ENCODE measurements at places on chromosomes 6 and 20.

DNA sequence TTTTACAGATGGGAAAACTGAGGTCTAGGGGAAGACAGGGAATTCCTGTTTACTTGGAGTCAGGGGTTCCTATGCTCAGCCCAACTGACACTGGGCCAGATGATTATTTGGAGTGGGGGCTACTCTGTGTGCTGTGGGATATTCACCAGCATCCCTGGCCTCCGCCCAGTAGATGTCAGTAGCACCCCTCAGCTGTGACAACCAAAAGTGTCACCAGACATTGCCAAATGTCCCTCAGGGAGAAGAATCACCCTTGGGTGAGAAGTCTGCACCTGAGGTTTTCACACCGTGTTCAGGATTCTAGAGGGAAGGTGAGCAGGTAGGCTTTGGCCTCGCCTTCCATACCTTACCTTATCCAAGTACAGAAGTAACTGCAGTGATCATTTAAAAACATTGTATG is 27.6 kb downstream of the CDH26 start:
- no peak for DNase-seq

- DNase-seq: no peak
Observed at GRCh38 chr20:56949318-56949717, 317.1 kb downstream of the BMP7 start.

- no peak for DNase-seq
Observed at GRCh38 chr6:157443066-157443800, 62.2 kb downstream of the ZDHHC14 start.

GRCh38 chr6:5670811-5671561 is 335.7 kb downstream of the NRN1 start:
- no peak for DNase-seq

DNA sequence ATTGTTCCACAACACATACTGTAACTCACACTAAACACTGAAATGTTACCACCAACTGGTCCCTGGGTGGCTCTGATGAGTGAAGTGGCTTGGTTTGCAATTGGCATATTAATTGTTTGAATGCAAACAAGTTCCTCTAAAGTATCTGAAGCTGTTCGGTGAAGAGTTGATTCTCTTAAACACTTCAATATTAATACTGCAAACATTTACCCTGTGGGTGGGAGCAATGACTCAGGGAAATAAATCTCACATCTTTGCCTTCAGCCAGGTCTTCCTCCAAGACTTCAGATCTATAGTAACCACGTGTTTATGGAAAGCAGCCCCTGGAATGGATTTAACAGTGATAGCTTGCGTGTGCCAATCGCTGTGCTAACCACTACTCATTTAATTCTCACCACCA is 176.0 kb downstream of the MAFB start:
- DNase-seq: no peak

DNA sequence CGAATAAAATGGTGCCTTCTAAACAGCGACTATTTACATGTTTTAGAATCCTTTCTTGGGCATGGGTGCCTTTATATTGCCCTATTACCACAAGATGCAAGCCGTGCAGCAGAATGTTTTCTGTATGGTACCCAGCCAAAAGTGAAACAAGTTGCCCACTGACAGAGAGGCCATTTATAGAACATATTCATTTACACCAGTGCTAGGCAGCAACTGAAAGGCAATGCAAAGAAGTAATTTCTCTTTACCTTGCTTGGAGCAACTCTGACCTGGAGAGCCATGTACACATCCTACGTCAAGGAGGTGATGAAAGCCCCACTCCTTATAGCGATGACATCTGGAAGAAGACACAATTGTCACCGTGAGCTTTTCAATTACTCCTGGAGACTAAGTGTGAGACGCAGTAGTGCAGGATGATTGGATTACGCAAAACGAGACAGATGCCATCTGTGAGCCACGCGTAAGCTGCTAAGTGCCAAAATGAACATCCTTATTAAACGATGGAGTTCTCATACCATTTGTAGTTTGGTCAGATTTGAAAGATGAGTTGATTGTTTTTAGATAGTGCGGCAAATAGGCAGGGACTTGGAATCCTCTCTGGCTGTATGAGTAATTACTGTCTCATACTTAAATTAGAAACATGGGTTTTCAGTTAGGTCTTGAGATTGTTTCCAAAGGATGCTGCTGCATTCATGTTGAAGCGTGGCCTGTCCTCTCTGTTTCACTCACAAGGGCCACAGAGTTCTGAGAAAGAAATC is at the start of gene TMEM244:
TSS of gene TMEM244 (minus strand) at position 408 of the 758 bp plus-strand sequence. CDS start at position 281, 127 bp downstream.
- DNase-seq: no peak

DNA sequence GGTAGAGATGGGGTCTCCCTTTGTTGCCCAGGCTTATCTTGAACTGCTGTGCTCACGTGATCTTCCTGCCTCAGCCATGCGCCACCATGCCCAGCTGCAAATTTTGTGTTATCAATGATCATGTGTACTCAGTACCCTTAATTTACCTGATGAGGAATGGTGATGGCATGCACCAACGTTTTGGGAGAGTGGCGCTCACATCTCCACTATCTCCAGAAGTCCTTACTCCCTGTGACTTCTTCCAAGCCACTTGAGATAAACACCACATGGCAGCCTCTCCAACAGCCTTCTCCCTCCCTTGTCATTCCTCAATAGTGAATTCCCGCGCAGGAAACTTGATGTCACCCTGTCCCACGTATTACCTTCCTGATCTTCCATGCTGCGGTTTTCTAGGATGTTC is 58.1 kb downstream of the PSMG4 start:
- no peak for DNase-seq

DNA sequence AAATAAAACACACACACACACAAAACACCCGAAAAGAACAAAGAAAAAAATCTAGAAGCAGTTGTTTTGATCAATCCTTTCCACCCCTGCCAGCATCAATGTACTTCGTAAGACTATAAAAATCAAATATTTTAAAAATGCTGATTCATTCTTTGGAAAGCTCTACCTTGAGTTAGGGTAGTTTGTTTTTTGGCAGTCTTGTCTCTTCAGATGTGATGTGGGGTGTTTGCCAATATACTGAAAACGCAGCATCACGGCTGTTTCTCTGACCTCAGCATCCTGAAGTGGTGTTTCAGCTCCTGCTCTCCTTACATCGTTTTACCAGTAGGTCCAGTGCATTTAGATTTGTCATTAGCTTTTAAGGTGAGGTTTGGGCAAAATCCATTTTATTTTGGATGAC is 526.0 kb downstream of the UTRN start:
- DNase-seq: no peak

- peak; percentile 60 for DNase-seq
Observed at GRCh38 chr20:9068233-9068801, 570 bp upstream of the PLCB4 start.

- DNase-seq: peak; percentile 28
Observed at GRCh38 chr6:20403766-20404640, 2.3 kb downstream of the E2F3 start.

GRCh38 chr20:37299718-37300528 is 10.5 kb downstream of the MANBAL start:
- DNase-seq: no peak

GRCh38 chr6:89580997-89581666 is 57.4 kb downstream of the LYRM2 start:
- DNase-seq: no peak

DNA sequence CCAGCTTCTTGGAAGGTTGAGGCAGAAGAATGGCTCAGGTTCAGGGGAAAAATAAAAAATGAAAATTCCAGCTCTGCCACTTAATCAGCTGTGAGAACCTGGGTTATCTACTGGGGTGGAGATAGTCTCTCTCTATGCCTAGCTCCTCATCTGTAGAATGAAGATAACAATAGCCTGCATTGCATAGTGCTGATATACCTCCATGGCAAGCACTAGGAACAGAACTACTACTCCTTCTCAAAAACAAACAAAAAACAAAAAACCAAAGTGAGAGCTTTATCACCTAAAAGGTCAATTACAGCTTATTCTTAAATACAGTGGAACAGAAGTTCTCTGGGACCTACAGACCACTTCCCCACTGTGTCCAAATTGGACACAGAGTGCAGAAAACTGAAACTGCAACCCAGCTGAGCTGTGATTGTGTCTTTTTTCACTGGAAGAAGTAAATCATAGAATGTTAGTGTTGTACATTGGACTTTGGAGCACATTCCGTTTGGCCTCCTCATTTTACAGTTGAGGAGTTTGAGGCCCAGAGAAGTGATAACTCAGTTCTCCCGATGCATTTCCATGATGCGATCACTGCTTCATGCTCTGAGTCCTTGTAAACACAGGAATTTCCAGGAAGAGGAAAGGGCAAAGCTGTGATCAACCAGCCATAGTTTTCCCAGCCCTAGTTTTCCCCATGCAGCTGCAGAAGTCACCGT is 23.3 kb downstream of the MTFR2 start:
- DNase-seq: no peak

DNA sequence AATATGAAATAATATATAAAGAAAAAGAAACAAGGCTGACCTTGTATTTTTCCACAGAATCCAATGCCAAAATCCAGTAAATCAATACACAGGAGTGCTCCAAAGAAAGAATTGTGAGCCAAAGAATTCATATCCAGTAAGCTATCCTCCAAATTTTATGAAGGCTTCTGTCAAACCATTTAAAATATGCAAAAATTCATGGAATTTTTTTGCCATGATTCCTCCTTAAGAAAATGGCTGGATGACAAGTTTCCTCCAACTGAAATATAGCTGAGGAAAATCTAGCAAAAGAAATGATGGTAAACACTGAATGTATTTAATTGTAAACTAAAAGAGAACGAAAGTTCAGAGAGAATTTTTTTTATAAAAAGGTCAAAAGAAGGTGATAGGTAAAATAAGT is 290.3 kb downstream of the UBE3D start:
- no peak for DNase-seq

DNA sequence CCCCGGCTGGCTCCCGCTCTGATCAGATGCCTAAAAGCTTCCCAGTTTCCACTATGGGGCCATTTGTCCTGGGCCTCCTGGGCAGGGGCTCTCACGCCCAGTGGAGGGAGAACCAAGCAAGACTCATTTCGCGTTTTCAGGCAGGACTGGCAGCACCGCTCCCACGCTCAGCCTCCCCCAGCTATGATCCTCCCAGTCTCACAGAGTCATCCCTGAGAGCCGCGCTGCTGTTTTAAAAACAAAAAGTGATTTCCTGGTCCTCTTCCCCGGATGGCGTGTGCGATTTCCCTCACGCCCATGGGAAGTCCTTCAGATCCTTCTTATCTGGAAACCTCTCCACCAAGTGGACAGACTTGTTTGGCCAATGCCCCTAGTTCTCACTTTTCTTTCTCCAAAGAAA is at the start of gene ADGRF5:
TSS of gene ADGRF5 (minus strand) at position 208 of the 400 bp plus-strand sequence. CDS start 15,176 bp downstream, outside the sequence.
- DNase-seq: no peak

DNA sequence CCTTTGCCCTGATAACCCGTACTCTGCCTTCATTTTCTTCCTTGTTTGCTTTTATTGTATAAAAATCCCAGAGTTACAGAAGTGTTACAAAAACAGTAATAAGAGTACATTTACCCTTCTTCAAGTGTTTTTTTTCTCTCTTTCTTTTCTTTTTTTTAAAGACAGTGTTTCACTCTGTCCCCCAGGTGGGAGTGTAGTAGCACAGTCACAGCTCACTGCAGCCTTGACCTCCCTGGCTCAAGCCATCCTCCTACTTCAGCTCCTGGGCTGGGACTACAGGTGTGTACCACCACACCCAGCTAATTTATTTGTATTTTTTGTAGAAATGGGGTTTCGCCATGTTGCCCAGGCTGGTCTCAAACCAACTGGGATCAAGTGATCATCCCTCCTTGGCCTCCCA is 402.7 kb downstream of the CDKAL1 start:
- no peak for DNase-seq

DNA sequence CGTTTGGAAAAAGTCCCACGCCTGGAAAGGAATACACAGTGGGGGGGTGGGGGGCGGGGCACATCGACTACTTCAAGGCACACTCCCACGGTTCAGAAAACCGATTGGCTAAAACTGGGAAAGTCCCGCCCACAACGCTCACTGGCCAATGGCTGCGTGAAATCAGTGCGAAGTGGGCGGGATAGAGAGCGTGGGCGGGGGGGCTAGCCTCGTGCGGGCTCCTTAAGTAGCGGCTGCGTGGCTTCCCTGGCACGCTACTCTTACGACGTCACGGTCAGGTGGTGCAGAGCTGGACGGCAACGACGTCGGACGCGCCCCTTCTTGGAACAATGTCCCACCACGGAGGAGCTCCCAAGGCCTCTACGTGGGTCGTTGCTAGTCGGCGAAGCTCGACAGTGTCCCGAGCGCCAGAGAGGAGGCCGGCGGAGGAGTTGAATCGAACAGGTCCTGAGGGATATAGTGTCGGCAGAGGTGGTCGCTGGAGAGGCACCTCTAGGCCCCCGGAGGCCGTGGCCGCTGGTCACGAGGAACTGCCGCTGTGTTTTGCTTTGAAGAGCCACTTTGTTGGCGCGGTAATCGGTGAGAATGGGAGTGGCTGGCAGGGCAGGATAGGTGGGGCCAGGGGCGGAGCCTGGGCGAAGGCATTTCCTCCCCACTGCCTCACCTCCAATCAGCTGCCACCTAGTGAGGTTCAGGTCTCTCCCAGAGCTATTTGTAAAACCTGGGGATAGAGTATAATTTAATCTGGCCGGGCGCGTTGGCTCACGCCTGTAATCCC is at the start of gene DDX43:
TSS of gene DDX43 (plus strand) at position 252 of the 778 bp plus-strand sequence. CDS start at position 330, 78 bp downstream.
- DNase-seq: peak; percentile 73

GRCh38 chr20:1209447-1210387 is 6.5 kb downstream of the C20orf202 start:
- DNase-seq: no peak

DNA sequence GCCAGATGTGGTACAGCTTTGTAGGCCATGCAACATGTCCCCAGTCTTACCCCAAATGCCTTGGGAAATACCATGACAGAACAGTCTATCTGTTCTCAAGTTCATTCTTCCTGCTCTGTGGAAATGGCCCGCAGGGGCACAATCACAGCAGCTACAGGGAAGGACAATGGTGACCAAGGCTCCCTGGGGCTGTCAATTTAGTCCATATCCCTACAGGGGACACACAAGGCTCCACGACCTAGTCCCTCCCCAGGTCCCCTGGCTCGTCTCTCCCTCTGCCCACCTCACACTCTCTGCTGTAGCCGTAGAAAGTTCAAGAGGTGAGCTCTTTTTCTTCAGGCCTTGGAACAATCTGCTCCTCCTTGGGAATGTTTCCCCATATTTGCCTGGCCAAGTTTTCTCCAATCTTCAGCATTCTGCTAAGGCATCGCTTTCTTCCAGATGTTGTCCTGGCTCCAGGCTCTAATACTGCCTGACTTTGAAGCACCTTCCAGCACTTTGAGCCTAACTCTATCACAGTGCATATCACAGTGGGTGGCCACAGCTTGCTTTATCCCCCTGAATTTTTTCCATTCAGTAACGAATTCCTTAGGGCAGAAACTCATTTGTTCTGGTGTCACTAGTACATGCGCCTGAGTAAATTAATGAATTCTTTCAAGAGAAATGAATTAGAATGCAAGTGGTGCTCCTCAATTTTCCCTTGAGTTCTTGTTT is 92.6 kb downstream of the MAP3K7 start:
- no peak for DNase-seq
